ENCODE measurements at places on chromosomes 16 and 17.

DNA sequence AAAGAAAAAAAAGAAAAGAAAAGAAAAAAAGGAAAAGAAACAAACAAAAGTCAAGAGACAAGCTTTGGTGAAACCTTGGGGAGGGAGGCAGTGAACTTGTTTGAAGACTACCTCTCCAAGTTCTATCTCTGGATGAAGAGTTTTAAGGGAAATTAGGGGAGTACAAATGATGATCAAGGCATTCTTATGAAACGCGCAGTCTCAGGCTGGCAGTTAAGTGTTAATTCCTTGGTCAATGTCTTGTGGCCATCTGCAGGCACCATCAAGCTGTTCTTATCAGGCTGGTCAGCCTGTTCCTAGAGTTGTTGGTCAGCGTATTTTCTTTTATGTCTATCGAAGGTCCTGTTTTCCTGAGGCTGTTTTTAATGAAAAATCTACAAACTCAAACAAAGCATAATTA lies 8.2 kb upstream of the DRG2 start:
- DNase-seq: no peak

GRCh38 chr16:21963887-21964286 lies 10.7 kb downstream of the UQCRC2 start:
- no peak for DNase-seq

DNA sequence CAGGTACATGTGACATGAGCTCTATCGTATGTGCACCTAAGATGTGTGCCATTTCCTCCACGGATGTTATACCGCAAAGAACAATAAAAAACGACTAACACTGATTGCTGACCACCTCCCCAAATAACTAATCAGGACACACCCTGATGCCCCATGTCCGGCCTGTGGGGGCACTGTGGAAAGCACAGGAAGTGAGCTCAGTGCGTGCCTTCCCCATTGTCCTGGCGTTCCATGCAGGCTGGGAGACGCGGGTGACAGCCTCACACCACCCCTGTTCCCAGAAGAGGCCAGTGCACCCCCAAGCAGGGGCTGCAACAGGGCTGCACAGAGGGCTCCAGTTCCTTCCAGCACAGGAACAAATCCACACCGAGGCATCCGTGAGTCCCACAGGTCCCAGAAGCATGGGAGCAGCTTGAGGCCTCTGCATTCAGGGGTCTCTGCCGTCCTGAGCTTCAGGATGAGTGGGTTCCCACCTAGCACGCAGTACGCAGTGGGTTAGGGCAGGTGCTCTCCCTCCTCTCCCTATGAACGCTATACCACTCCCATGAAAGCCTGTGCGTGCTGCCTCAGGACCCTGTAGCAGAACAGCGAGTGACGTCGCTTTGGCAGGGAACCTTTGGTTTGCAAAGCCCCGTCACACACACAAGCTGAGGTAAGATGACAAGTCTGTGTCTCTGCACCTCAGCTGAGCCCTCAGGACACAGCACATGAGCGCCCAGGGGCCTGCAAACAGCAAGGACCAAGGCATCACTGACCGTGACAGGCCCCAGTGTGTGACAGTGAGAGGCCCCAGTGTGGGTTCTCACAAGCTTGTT lies 117.7 kb downstream of the ZNF778 start:
- DNase-seq: no peak

GRCh38 chr16:8874388-8874787 lies 5.6 kb upstream of the CARHSP1 start:
- no peak for DNase-seq

DNA sequence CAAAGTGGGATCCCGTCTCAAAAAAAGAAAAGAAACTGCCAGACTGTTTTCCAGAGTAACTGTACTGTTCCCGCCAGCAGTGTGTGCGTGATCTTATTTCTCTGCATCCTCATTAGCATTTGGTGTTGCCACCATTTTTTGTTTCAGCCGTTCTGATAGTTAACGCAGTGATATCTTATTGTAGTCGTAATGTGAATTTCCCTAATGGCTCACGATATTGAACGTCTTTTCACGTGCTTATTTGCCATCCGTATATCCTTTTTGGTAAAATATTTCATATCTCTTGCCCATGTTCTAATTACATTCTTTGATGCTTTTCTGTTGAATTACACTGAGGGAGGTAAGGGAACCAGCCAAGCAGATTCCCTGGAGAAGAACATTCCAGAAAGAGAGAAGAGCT lies 92.4 kb downstream of the SEC14L1 start:
- no peak for DNase-seq

Measured in non-pigmented ciliary epithelial cell (primary cell).